ENCODE measurements at places on chromosomes 6 and 20.

GRCh38 chr6:111952274-111952673, 79.0 kb upstream of the FYN start:
- H3K36me3 ChIP-seq, result no peaks in the 10 kb centered on the region
- no peak overlapping the region for H3K4me3 ChIP-seq
- no peak overlapping the region for H3K27ac ChIP-seq
- DNase-seq, result no peak
- H3K27me3 ChIP-seq, result peaks cover 6% of the 10 kb centered on the region

GRCh38 chr20:51077686-51078060, 54.8 kb upstream of the KCNG1 start:
- H3K36me3 ChIP-seq, result no peaks in the 10 kb centered on the region
- DNase-seq, result no peak
- H3K27ac ChIP-seq, result no peak overlapping the region
- H3K27me3 ChIP-seq, result peaks cover 30% of the 10 kb centered on the region
- no peak overlapping the region for H3K4me3 ChIP-seq
- no peaks in the 10 kb centered on the region for H3K4me1 ChIP-seq

- peaks cover 12% of the 10 kb centered on the region for H3K27me3 ChIP-seq
- H3K27ac ChIP-seq, result peak overlapping the region; percentile 66
- peaks cover 18% of the 10 kb centered on the region for H3K36me3 ChIP-seq
Measured at GRCh38 chr6:24908650-24909035, 27.1 kb downstream of the RIPOR2 start.

- peaks cover 77% of the 10 kb centered on the region for H3K4me1 ChIP-seq
- no peak overlapping the region for H3K27ac ChIP-seq
- DNase-seq, result no peak
- H3K27me3 ChIP-seq, result no peaks in the 10 kb centered on the region
- peaks cover 14% of the 10 kb centered on the region for H3K36me3 ChIP-seq
Measured at GRCh38 chr6:106517706-106518105, 111.6 kb downstream of the RTN4IP1 start.

DNA sequence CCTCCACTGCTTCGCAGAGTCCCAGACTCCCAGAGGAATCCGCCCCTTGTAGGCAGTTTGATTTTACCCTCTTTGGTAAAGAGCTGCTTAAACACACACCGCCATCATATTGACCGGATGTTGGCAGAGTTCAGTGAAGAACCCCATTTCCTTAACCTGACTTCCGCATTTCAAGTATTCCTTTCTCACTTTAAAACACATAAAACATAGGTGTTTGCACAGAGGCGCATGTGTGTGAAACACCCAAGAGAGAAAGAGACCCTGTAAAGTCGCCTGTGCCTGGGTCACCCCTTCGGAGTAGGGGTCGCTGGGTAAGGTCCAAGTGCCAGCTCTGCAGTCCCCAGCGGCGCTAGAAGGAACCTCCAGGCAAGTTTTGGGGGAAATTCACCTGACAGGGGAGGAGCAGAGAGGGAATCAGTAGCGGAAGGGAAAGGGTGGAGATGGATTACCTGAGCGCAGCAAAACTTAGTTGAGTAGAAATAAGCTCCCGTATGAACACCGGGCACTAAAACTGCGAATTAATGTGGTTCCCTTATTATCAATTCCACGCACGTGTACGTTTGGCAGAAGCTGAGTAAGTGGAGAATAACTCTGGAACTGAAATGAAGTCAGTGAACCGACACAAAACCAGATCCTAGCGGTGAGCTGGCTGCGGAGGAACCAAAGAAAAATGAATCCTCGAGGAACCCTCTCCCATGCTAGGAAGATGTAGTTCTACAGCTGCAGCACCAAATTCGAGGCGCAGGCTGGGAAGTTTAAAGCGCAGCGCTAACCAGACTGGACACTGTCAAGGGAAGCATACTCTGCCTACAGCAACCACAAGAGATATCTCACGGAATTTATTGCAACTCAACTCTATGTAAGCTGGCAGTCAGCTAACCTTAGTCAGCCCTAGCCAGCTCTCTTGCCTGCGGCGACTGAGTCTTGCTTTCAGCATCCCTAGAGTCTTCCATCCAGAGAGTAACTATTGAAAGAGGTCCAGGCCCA, 3.5 kb upstream of the HTR1B start:
- H3K4me1 ChIP-seq, result peaks cover 45% of the 10 kb centered on the region
- H3K27me3 ChIP-seq, result peaks cover 22% of the 10 kb centered on the region
- peaks cover 5% of the 10 kb centered on the region for H3K36me3 ChIP-seq
- DNase-seq, result no peak

GRCh38 chr6:15627821-15628220, 35.0 kb downstream of the DTNBP1 start:
- H3K27me3 ChIP-seq, result no peaks in the 10 kb centered on the region
- no peak for DNase-seq
- H3K36me3 ChIP-seq, result no peaks in the 10 kb centered on the region
- H3K27ac ChIP-seq, result no peak overlapping the region
- H3K4me1 ChIP-seq, result peaks cover 27% of the 10 kb centered on the region

- H3K27me3 ChIP-seq, result peaks cover 2% of the 10 kb centered on the region
- no peaks in the 10 kb centered on the region for H3K36me3 ChIP-seq
- no peak overlapping the region for H3K4me3 ChIP-seq
- DNase-seq, result no peak
Measured at GRCh38 chr6:22294301-22294700, 2.5 kb downstream of the PRL start.

- no peak overlapping the region for H3K4me3 ChIP-seq
- no peaks in the 10 kb centered on the region for H3K4me1 ChIP-seq
- peaks cover 5% of the 10 kb centered on the region for H3K36me3 ChIP-seq
- H3K27ac ChIP-seq, result no peak overlapping the region
- H3K27me3 ChIP-seq, result no peaks in the 10 kb centered on the region
Measured at GRCh38 chr6:40439026-40439800, 148.0 kb downstream of the LRFN2 start.

DNA sequence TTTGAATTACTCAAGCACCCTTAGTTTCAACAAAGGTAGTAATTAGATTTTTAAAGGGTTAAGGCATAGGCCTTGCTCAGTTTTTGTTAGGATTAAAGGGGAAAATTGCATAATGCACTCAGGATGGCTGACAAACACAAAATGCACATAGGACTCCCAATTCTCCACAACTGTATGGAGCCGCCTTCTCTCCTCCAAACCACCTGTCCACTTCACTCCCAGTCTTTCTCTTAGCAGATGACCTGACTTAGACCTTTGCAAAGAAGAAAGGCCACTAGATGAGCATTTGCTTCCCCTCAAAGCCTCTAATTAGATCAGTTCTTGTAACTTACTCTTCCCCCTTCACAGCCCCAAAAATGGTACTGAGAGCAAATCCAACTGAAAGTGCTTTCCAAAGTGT, 20.1 kb downstream of the NSFL1C start:
- H3K4me3 ChIP-seq, result no peak overlapping the region
- no peaks in the 10 kb centered on the region for H3K4me1 ChIP-seq

- H3K27me3 ChIP-seq, result no peaks in the 10 kb centered on the region
- H3K4me1 ChIP-seq, result peaks cover 47% of the 10 kb centered on the region
- DNase-seq, result peak; percentile 97
- no peaks in the 10 kb centered on the region for H3K36me3 ChIP-seq
- H3K4me3 ChIP-seq, result peak overlapping the region; percentile 73
Measured at GRCh38 chr6:132131758-132132157, 180.6 kb upstream of the CCN2 start.

GRCh38 chr20:60139663-60140446, 181.6 kb downstream of the CDH26 start:
- no peak overlapping the region for H3K27ac ChIP-seq
- no peaks in the 10 kb centered on the region for H3K36me3 ChIP-seq
- no peak for DNase-seq
- H3K4me3 ChIP-seq, result no peak overlapping the region
- peaks cover 9% of the 10 kb centered on the region for H3K27me3 ChIP-seq
- H3K4me1 ChIP-seq, result no peaks in the 10 kb centered on the region

DNA sequence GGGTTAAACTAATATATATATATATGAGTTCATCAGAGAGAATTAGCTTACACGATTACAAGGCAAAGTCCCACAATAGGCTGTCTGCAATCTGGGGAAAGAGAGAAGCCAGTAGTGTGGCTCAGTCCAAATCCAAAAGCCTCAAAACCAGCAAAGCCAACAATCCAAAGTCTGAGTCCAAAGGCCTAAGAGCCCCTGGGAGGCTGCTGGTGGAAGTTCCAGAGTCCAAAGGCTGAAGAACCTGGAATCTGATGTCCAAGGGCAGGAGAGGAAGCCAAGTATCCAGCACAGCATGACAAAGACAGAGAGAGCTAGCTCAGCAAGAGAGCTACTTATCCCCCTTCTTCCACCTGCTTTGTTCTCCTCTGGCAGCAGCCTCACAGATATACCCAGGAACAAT, 274.7 kb upstream of the ID4 start:
- no peak overlapping the region for H3K4me3 ChIP-seq
- no peak for DNase-seq
- H3K27ac ChIP-seq, result no peak overlapping the region
- no peaks in the 10 kb centered on the region for H3K4me1 ChIP-seq
- H3K27me3 ChIP-seq, result no peaks in the 10 kb centered on the region

DNA sequence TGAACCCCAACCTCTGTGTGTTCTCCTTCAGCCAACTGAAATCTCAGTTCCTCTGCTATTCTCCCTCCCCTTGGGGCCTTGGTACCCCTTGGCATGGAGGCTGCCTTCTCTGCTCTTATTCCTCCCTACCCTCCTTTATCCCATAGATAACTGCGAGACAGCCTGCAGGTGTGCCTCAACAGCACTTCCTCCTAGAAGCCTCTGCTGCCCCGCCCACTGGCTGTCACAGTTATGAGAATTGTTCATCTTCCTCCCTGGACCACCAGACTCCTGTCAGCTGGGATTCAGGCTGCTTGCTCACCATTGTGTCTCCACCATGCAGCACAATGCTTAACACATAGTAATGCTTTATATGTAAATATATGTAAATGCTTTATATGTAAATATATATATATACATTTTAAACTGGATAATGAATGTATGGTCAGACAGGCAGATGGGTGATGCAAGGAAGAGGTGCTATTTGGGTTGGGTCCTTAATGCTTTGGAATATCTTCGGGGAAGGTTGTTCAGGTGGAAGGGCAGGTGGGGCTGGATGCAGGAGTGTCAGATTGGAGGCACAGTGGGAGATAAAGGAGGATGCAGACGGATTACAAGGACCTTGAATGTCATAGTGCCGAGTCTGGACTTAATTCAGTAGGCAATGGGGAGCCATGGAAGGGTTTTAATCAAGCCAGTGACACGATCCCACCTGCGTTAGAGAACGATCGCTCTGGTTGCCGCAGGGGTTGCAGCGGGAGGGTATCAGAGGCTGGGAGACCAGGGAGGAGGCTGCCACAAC, 4.9 kb downstream of the CDH22 start:
- H3K36me3 ChIP-seq, result no peaks in the 10 kb centered on the region
- peaks cover 32% of the 10 kb centered on the region for H3K27me3 ChIP-seq
- H3K4me1 ChIP-seq, result no peaks in the 10 kb centered on the region
- no peak overlapping the region for H3K4me3 ChIP-seq
- H3K27ac ChIP-seq, result no peak overlapping the region

GRCh38 chr20:41540459-41540858, 77.7 kb downstream of the CHD6 start:
- peaks cover 13% of the 10 kb centered on the region for H3K36me3 ChIP-seq
- peaks cover 6% of the 10 kb centered on the region for H3K4me1 ChIP-seq
- H3K27ac ChIP-seq, result no peak overlapping the region
- no peak overlapping the region for H3K4me3 ChIP-seq
- H3K27me3 ChIP-seq, result no peaks in the 10 kb centered on the region

- DNase-seq, result no peak
- no peaks in the 10 kb centered on the region for H3K36me3 ChIP-seq
- no peaks in the 10 kb centered on the region for H3K4me1 ChIP-seq
- no peak overlapping the region for H3K4me3 ChIP-seq
- no peaks in the 10 kb centered on the region for H3K27me3 ChIP-seq
- H3K27ac ChIP-seq, result no peak overlapping the region
Measured at GRCh38 chr20:48421547-48421946, 406.3 kb downstream of the PREX1 start.

DNA sequence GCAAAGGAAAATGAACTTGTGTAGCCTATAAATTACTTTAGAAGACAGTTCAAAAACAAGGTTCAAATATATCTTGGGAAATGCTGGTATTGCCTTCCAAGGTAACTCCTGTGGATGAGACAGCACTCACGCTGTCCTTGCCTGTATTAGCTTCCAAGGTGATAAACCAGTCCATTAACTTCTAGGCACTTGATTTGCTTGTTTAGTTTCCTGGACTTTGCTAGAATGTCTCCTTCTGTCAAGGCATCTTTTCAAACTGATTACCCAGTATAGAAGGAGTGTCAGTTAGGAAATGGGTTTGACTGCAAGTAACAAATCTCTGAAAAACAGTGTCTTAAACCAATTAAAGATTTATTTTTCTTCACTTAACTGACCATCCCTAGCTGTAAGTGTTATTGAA, 103.4 kb upstream of the SLC22A23 start:
- H3K4me1 ChIP-seq, result no peaks in the 10 kb centered on the region
- H3K27me3 ChIP-seq, result peaks cover 26% of the 10 kb centered on the region
- H3K4me3 ChIP-seq, result no peak overlapping the region
- no peaks in the 10 kb centered on the region for H3K36me3 ChIP-seq
- DNase-seq, result no peak

- H3K4me1 ChIP-seq, result no peaks in the 10 kb centered on the region
- DNase-seq, result no peak
- no peak overlapping the region for H3K27ac ChIP-seq
- H3K4me3 ChIP-seq, result no peak overlapping the region
Measured at GRCh38 chr6:84242265-84242664, 14.8 kb upstream of the CEP162 start.

DNA sequence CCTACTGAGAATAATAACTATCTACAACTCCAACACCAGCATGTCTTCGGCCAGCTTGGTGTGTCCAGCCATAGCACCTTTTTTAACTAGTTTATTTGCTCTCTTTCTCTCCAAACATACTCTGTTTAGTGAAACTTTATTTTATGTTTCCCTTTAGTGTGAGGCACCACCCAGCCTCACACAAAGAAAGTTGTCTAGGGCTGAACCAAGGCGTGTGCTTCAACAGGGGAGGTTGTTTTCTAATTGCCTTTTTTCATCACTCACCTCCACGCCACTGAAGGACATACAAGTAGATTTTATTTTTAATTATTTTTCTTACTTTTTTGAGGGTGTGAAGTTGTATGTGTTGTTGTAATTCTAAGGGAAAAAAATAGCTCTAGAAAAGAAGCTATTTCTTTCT, 125.6 kb upstream of the MARCKS start:
- H3K4me3 ChIP-seq, result no peak overlapping the region
- no peak for DNase-seq
- no peaks in the 10 kb centered on the region for H3K36me3 ChIP-seq
- no peak overlapping the region for H3K27ac ChIP-seq

DNA sequence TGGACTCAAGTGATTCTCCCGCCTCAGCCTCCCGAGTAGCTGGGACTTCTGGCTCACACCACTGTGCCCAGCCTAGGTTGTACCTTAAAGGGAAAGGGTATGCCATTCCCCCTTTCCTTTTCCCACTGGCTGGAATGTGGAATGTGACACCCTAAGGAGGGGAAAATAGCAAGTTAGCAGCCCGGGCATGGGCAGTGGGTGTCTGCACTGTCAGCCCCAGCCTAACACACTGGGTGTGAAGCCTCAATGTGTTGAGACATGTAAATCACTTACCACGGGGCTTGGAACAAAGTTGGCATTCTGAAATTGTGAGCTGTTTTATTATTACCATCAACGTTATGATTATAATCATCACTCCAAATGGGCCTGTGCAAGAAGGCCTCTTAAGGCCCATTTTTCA, 80.8 kb upstream of the PTPN1 start:
- H3K27ac ChIP-seq, result no peak overlapping the region
- H3K4me1 ChIP-seq, result peaks cover 39% of the 10 kb centered on the region
